Brain microvascular endothelial cell (primary cell): ENCODE measurements at places on chromosomes 1 and 21.
A peak's percentile ranks its signal among the peaks of the same experiment; 100 is the strongest.

DNA sequence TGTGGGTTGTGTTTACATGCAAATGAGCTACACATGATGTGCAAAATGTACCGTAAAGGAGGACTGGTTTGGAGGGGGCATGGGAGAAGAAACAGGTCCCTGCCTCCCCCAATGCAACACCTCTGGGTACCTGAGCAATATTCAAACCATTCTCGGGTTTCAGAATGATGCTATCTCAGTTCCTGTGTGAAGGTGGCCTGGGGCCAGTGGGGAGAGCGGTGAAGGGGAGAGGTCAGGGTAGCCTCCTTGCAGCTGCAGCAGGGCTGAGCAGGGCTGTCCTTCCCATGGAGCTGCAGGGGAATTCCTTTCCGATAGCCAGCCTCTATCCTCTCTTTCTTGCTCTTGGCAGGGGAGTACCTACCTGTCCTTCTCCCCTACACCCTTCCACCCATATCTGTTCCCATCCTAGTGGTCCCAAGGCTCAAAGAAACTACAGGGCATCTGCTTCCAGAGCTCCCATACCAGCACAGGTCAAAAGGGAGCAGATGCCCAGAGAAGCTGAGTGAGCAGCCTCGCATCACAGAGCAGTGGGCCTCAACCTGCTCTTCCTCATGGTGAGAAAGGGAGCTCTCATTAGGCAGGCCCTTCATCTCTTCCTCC lies 11.9 kb downstream of the MEF2D start:
- no peak for DNase-seq

DNA sequence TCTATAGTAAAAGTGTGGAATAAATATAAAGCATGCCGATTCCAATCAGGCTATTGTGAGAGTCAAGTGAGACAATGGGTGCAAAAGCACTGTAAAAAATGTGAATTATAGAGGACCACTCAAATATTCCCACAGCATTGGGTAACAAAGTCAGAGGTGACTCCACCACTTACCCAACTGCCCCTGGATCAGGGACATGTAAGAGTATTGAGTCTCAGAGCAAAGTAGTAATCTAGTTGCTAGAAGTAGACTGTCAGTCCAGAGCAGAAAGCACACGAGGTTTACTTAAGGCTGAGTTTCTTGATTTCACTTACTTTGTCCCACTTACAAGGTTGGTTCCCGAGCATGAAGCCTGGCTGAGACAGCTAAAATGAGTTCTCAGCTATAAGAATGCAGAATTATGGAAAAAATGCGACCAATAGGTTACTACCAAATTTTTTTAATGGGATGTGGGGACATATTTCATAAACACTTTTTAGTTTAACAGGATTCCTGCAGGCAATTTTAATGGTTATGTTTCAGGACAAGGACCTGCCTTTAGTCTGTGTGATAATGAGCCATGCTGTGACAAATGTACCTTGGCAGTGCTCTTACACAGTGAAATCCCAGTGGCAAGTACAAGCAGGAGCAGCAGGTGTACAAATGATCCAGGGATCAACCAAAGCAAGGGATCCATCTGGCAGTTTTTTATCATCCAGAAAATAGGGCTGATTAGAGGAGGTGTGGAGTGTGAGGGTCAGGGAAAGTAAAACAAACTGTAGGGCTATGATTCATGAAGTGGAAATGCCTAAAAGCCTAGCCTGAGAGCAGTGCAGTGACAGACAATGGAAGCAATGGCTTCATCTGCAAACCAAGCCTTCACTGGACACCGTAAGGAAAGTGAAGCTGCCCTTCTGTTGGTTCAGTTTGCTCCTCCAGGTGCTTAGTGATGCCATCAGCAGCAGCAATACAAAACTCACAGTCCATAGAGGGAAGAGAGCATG lies 156.2 kb upstream of the SPAG17 start:
- no peak for DNase-seq

DNA sequence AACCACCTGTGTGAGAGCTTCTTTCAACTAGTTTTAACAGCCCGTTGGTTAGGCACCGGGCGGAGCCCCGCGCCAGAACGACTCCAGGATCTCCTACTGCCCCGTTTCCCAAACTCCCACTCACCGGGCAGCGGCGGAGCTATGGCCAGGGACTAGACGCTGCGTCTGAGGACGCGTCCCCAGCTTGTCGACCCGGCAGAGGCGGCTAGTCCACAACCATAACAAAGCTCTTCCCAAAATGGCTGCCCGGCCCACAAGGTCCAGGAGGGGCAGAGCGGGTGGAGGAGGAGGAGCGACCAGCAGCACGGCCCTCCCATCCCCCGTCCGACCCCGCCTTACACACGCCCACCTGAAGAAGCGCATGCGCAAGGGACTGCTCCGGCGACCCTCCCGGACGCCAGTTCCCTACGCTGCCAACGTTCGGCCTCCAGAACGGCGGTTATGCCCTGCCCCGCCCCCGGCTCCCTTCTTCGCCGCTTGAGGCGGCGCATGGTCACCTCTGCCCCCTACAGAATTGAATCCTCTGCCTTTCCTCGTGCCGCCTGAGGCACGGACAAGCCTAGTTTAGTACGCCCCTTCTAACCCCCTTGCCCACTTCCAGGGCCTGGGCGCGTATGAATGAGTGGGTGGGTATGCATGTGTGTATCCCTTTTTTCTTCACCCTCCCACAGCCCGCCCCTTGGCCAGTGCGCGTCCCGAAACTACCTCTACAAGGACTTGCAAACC lies at the start of gene GPBP1L1:
Gene GPBP1L1 (minus strand): TSS at position 246 of the 726 bp plus-strand sequence. CDS start 27,446 bp downstream, outside the sequence.
- peak; percentile 95 for DNase-seq

- no peak for DNase-seq
Measured at GRCh38 chr1:56535362-56535761, 44.0 kb downstream of the PLPP3 start.

DNA sequence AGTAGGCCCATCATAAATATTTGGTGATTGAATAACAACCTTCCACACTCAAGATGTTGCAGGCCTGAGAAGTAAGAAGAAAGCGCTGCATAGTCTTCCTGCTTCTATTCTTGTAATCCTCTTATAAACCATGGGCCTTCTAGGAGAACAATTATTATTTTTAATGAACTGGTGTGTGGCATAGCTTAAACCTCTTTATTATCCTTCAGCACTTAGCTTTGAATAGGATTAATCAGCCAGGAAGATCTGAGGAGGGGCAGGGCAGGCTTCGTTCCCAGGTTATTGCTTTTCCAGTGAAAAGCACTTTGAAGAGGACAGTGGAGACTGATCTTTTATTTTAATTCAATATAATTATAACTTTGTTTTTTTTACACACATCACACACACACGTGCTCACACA lies 42.3 kb downstream of the KIF26B start:
- no peak for DNase-seq
